ENCODE measurements at places on chromosomes 2 and 18.

GRCh38 chr18:12076424-12077140 is 17.1 kb upstream of the ANKRD62 start:
- no peaks in the 10 kb centered on the region for H3K36me3 ChIP-seq
- no peak overlapping the region for H3K27ac ChIP-seq
- H3K4me1 ChIP-seq, result no peaks in the 10 kb centered on the region
- peak; percentile 23 for ATAC-seq
- H3K4me3 ChIP-seq, result peak overlapping the region; percentile 30
- peaks cover 21% of the 10 kb centered on the region for H3K27me3 ChIP-seq

- no peak overlapping the region for H3K27ac ChIP-seq
- H3K4me3 ChIP-seq, result peak overlapping the region; percentile 67
- ATAC-seq, result no peak
- no peaks in the 10 kb centered on the region for H3K27me3 ChIP-seq
- peaks cover 22% of the 10 kb centered on the region for H3K4me1 ChIP-seq
- no peaks in the 10 kb centered on the region for H3K36me3 ChIP-seq
Measured at GRCh38 chr2:7692657-7693161, 775.5 kb downstream of the RNF144A start.

DNA sequence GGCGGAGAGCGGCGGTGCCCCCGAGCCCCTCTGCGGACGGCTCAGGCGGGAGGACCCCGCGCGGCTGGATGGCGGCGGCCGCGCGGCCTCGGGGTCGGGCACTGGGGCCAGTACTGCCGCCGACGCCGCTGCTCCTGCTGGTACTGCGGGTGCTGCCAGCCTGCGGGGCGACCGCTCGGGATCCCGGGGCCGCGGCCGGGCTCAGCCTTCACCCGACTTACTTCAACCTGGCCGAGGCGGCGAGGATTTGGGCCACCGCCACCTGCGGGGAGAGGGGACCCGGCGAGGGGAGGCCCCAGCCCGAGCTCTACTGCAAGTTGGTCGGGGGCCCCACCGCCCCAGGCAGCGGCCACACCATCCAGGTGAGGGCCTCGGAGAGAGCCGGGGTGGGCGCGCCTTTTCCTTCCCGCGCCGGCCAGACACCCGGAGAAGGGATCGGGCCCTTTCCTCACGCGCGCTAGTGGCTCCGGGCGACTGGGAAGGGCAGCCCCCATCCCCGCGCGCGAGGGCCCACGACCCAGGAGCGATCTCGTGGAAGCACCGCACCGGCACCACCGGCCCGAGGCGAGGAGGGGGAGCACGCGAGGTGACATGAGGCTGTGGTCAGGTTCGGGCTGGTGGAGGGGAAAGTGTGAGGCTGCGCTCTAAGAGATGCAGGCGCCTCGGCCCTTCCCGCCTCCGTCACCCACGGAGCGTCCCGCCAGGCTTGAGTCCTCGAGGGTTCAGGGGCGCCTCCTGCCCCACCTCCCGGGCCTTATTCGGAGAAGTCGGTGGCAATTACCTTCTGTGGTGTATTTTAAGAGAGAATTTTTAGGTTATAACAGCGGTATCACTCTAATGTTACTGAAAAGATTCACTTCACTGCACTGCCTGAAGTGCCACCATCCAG is 607 bp downstream of the LAMA3 start:
- no peak overlapping the region for H3K27ac ChIP-seq
- ATAC-seq, result peak; percentile 34
- H3K4me3 ChIP-seq, result peak overlapping the region; percentile 39
- no peaks in the 10 kb centered on the region for H3K36me3 ChIP-seq

GRCh38 chr2:30504731-30505130 is 57.7 kb downstream of the LCLAT1 start:
- no peaks in the 10 kb centered on the region for H3K27me3 ChIP-seq
- ATAC-seq, result no peak
- peaks cover 32% of the 10 kb centered on the region for H3K4me1 ChIP-seq
- H3K4me3 ChIP-seq, result peak overlapping the region; percentile 7
- H3K27ac ChIP-seq, result peak overlapping the region; percentile 87
- H3K36me3 ChIP-seq, result no peaks in the 10 kb centered on the region

DNA sequence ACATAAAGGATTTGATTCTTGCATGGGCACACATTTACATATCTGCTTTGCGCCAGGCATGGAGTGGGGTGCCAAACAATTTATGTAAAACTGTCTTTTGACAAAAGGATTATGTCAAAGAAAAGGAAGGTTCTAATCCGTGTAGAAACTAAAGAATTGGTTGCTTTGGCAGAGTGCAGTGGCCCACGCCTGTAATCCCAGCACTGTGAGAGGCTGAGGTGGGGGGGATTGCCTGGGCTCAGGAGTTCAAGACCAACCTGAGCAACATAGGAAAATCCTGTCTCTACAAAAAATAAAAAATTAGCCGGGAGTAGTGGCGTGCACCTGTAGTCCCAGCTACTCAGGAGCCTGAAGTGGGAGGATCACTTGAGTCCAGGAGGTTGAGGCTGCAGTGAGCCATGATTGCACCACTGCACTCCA is 1.1 kb upstream of the MTERF4 start:
- no peak for ATAC-seq
- no peaks in the 10 kb centered on the region for H3K27me3 ChIP-seq
- peak overlapping the region; percentile 93 for H3K4me3 ChIP-seq
- peaks cover 9% of the 10 kb centered on the region for H3K4me1 ChIP-seq

DNA sequence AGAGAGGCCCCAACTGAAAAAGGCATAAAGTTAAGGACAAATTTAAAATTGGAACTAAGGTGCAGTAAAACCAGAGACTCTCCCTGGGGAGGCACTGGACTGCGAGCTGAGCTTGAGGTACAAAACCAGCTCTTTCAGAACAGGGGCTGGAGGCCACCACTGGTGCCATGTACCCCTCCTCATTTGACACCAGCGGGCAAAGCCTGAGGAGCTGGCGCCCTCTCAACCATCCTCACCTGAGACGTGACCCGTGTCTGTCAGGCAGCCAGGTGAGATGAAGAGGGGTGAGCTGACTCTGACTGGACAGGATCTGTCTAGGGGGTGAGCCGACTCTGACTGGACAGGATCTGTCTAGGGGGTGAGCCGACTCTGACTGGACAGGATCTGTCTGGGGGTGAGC is 68.5 kb downstream of the TMEM18 start:
- H3K27me3 ChIP-seq, result peaks cover 9% of the 10 kb centered on the region
- no peak overlapping the region for H3K27ac ChIP-seq
- H3K4me3 ChIP-seq, result no peak overlapping the region
- no peaks in the 10 kb centered on the region for H3K4me1 ChIP-seq

DNA sequence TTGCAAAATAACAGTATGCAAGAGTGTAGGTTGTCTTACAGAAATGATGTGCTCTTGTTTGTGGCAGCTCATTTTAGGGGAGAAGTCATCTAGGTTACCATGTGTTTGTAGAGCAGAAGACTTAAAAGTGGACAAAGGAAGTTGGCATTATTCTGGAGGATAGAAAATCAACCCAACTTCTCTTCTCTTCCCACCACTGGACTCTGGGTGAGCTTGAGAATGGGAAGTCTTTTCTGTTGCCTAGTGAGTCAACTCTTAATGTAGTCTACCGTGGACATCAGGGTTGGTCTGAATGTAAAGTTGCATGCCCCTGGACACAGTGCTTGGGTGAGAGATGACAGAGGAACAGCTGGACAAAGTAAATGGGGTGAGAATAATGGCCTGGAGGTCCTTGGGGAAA is 98.3 kb downstream of the FMNL2 start:
- H3K36me3 ChIP-seq, result no peaks in the 10 kb centered on the region
- H3K4me1 ChIP-seq, result no peaks in the 10 kb centered on the region
- H3K27ac ChIP-seq, result no peak overlapping the region
- no peak overlapping the region for H3K4me3 ChIP-seq
- ATAC-seq, result no peak

- ATAC-seq, result no peak
- no peaks in the 10 kb centered on the region for H3K4me1 ChIP-seq
- H3K27ac ChIP-seq, result no peak overlapping the region
- H3K36me3 ChIP-seq, result no peaks in the 10 kb centered on the region
- no peaks in the 10 kb centered on the region for H3K27me3 ChIP-seq
- H3K4me3 ChIP-seq, result no peak overlapping the region
Measured at GRCh38 chr18:65415098-65415497, 335.7 kb upstream of the CDH7 start.

GRCh38 chr2:28631514-28632206 is 120.0 kb upstream of the PPP1CB start:
- H3K4me1 ChIP-seq, result peaks cover 9% of the 10 kb centered on the region
- peak overlapping the region; percentile 4 for H3K27ac ChIP-seq
- no peaks in the 10 kb centered on the region for H3K36me3 ChIP-seq
- H3K27me3 ChIP-seq, result no peaks in the 10 kb centered on the region
- ATAC-seq, result no peak
- no peak overlapping the region for H3K4me3 ChIP-seq
